AG09309 (cell line): ENCODE measurements at places on chromosomes 7 and 10.

- no peak for DNase-seq
These were observed 174.7 kb upstream of the TNRC18 start for GRCh38 chr7:5598261-5598761.

- DNase-seq, result no peak
These were observed 199.5 kb downstream of the GFRA1 start for GRCh38 chr10:116073510-116073909.

GRCh38 chr10:98265403-98266378 lies 2.3 kb downstream of the LOXL4 start:
- no peak for DNase-seq

DNA sequence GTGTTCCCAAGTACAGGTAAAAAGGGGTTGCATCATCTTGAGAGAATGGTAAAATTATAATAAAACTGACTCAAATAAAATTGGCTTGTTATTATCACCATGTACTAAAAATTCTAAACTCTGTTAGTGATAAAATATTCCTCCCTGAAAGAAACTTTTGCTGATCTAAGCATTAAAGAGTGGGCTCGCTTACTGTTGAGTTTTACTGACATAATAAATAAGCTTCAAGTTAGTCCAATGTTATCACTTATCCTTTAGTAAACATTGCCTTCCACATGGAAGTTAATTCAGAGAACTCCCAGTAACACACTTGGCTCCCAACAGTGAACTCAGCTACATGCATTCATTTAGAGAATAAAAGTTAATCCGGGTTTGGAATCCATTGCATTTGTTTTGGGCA lies 456.4 kb downstream of the PLXDC2 start:
- no peak for DNase-seq

DNA sequence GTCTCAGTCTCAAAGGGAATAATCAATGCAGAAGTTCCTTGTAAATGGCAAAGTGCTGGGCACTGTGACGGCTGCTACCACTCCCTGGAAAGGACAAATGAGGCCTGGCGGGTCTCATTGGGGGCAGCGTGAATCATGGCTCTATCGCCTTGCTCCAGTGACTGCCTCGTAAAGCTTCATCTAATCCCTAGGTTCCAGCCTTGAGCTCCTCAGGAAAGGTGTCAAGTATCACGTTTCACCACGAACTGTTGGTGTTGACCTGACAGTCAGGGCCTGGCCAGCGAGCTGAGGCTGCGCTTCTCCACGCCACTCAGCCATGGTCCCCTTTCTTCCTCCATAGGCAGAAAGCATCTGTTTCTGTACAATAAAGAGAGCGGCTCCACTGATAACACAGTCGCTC lies 126.7 kb upstream of the ZNF32 start:
- DNase-seq, result no peak

- no peak for DNase-seq
These were observed 30.8 kb upstream of the SMNDC1 start for GRCh38 chr10:110335314-110336064.

- DNase-seq, result no peak
These were observed 39.8 kb downstream of the ZEB1 start for GRCh38 chr10:31358688-31359330.

GRCh38 chr7:41047211-41047610 lies 655.7 kb downstream of the INHBA start:
- no peak for DNase-seq

DNA sequence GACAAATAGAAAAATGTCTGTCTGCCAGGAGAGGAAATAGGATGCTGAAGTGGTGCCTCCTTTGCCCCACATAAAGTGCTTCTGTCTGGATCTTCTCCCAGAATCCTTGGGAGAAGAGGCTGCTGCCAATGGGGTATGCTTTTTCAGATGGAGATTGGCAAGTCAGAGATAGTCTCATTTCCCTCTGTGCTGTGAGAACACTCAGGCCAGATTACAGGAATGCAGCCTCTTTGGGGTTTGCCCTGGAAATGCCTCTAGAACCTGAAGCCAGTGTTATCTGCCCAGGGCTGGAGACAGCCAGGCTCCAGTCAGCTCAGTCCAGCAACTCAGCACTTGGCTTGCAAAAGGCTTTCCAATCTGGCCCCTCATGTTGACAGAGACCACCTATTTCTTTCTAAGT lies 119.1 kb upstream of the PHYHIPL start:
- no peak for DNase-seq

DNA sequence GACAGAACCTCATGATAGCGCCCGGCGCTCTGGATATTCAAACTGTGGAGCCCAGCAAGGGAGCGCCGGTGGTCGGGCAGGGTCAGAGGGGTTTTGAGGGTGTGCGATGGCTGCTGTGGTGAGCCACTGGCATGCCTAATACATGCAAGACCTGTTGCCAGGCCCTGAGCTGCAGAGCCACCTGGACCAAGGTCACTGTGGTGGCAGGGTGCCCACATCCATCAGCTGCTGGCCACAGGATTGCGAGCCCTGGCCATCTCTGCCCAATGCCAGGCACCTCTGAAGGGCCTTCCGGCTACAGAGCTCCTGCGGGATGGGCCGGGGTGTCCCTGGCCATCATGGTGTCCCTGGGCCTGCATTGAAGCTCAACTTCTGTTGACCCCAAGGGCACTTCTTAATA lies 123.0 kb upstream of the TNRC18 start:
- no peak for DNase-seq

GRCh38 chr7:49783446-49783845 lies 10.0 kb downstream of the VWC2 start:
- DNase-seq, result no peak

DNA sequence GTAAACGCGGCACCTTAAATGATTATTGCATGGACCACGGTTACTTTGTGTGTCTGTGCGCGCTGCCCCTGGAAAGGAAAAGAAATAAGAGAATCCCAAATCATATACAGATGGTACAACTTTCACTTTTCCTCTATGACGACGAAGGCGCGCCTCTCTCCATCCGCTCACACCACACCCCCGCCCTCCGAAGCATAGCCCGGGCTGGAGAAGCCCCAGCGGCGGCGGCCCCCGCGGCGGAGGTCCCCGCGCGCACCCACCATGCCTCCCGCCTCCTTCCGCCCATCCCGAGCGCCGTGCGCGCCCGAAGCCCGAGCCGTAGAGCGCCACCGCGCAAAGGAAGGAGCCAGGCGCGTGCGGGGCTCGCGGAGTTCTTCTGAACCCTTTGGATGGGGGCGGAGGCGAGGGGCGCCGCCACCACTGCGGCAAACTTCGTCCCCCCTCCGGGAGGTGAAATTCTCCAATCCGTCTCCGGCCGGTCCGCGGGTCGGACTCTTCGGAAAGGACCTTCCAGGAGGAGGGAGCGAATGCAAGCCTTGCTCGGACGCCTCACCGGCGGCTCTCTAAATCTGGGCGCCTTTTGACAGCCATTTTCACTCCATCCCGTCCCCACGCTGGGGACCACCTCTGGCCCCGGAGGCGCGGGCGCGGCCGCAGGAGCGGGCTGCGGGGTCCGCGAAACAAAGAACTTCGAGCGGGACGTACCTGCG lies 588 bp downstream of the GLI3 start:
- DNase-seq, result no peak

DNA sequence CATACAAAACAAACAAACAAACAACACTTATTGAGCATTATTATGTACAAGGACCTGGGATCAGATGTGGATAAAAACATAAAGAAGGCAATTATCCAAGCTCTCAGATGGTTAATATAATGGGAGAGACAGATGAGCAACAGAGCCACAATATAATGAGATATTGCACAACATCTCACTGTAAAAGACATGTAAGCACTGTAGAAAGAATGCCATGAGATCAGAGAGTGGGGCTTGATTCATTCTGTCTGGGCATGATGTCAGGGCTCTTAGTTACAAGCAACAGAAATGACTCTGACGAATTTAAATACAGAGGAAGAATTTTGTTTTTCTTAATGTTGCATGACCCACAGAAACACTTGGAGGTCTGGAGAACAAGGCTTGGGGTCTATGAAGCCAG lies 164.7 kb upstream of the PLXDC2 start:
- DNase-seq, result peak; percentile 84

DNA sequence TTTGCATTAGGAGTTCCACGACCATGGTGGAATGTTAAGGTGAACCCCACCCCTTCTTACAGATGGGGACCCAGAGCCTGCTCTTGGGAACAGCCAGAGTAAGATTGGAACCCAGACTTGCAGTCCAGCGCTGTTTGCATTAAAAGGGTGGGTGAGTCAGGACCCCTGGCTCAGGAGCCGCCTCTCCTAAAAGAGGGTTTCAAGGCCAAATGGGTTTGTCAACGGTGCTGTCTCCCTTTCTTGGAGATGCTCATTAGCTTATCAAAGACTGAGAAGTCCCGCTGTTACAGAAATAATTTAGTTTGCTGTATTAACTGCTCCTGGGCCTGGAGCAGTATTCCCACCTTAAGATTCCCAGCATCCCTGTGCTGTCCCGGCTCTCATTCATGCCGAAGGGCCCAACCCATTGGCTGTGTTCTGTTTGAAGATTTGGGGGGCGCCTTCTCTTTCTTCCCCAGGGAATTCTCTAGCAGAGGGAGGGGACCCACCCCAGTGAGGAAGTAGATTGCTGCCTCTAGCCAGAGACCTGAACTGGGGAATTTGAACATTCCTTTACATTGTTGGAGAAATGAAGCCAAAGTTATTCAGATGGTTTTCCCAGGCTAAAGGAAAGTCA lies 1.8 kb downstream of the MARVELD1 start:
- DNase-seq, result no peak

- DNase-seq, result no peak
These were observed 25.2 kb downstream of the DIP2C start for GRCh38 chr10:664301-664700.

- DNase-seq, result no peak
These were observed 151.4 kb downstream of the RPS24 start for GRCh38 chr10:78184851-78185692.

GRCh38 chr7:20214921-20215669 lies 2.1 kb downstream of the MACC1 start:
- DNase-seq, result no peak

DNA sequence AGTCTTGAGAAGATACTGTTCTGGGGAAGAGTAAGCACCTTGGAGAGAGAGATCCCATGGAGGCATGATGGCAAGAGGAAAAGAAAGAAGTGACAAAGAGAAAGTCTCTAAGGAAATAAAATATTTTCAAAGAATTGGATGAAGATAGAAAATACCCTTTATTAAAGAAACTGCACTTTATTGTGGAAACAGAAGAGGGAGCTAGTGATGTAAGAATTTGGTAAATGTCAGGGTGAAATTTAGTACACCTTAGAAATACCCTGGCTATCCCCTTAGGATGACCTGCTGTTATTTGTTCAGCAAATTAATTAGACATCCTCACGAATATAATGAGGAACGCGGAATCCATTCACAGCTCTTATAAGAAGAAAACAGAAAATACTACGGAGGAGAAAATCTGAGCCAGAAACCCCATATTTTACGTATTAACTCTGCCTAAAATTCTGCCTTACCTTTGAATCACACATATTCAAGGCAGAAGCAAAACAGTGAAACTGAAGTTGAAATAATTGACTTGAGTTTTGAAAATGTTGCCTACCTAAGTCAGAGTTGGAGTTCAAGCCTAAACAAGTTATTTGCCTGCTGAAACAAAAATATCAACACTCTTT lies 90.7 kb downstream of the TFPI2 start:
- no peak for DNase-seq

GRCh38 chr7:105787793-105788192 lies 88.6 kb downstream of the ATXN7L1 start:
- DNase-seq, result no peak

GRCh38 chr10:74981831-74982633 lies 129.4 kb upstream of the SAMD8 start:
- no peak for DNase-seq

DNA sequence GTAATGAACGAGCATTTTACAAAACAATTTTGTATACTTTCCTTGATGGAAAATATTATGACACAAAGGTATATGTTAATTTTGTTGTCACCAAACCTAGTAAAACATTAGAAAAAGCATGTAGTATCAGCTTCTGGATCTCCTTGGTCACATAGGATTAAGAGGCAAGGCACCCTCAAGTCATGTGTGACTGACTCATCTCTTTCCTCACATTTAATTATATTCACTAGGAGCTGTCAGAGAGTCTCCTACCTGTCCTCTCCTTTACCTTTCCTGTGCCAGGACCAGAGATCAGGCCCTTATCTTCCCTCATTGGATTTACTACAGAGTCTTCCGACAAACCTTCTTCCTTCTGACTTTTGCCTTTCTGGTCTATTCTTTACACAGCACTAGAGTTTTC lies 111.3 kb upstream of the RPA3 start:
- no peak for DNase-seq

GRCh38 chr10:91043173-91043910 lies 122.5 kb upstream of the ANKRD1 start:
- DNase-seq, result peak; percentile 5

DNA sequence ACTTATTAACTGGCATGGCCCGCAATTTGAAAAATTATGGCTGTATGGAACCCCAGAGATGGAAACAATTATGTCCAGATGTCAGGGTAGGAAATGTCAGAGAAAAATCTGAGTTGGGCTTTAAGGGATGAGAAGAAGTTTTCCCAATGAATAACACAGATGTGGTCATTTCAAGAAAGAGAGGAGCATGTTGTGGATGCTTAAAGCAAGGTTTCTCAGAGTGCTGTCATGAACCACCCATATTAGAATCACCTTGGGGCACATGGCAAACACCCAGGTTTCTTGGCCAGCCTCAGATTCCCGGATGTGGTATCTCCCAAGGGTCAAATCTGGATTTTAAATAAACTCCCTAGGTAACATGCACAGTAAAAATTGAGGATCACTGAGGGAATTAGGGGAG lies 43.6 kb downstream of the LAMB4 start:
- DNase-seq, result no peak

GRCh38 chr7:108442039-108442568 lies 14.1 kb downstream of the NRCAM start:
- DNase-seq, result no peak

GRCh38 chr10:44947371-44948152 lies 12.0 kb upstream of the RASSF4 start:
- DNase-seq, result no peak

DNA sequence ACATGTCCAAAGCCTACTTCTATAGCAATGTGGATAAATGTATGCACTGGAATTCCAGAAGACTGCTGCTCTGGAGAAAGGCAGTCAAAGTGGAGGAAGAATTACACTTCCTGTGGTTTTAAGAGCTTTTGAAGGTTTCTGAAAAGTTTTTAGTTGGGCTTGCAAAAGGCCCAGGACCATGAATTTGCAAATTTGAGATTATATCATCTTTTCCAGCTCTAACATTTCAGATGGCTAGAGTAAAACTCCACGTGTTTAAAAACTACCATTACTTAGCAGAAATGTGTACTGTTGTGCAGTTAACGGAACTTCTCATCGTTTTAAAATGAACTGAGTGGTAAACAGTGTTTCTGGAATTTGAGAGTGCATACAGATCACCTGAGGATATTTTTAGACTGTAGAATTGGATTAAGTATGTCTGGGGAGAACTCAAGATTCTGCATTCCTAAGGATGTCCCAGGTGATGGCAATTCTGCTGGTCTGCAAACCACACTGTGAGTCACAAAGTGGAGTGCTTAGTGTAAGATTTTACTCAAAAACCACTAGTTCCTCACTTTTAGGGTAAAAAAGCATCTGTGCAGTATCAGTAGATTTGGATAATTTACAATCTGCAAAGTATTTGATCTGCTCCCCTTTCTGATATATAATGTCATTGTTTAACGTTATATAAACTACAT lies 32.9 kb upstream of the CCDC71L start:
- DNase-seq, result no peak

- no peak for DNase-seq
These were observed 182.0 kb upstream of the PHYHIPL start for GRCh38 chr10:58994226-58995057.
